ENCODE measurements at places on chromosomes 1 and 21. TPM values are rescaled to one million over a fixed set of nuclear protein-coding genes. Genes with fewer than 3 reads are reported as not detected.
A peak's percentile ranks its signal among the peaks of the same experiment; 100 is the strongest.

GRCh38 chr1:109895720-109896504 lies 14.7 kb upstream of the CSF1 start:
- H3K27me3 ChIP-seq = no peaks in the 10 kb centered on the region
- H3K36me3 ChIP-seq = no peaks in the 10 kb centered on the region

GRCh38 chr1:219566951-219567947 lies 45.7 kb downstream of the ZC3H11B start:
- peak; percentile 87 for DNase-seq
- peaks cover 29% of the 10 kb centered on the region for H3K4me1 ChIP-seq
- no peaks in the 10 kb centered on the region for H3K36me3 ChIP-seq
- H3K27me3 ChIP-seq = no peaks in the 10 kb centered on the region
- peak overlapping the region; percentile 34 for H3K27ac ChIP-seq

DNA sequence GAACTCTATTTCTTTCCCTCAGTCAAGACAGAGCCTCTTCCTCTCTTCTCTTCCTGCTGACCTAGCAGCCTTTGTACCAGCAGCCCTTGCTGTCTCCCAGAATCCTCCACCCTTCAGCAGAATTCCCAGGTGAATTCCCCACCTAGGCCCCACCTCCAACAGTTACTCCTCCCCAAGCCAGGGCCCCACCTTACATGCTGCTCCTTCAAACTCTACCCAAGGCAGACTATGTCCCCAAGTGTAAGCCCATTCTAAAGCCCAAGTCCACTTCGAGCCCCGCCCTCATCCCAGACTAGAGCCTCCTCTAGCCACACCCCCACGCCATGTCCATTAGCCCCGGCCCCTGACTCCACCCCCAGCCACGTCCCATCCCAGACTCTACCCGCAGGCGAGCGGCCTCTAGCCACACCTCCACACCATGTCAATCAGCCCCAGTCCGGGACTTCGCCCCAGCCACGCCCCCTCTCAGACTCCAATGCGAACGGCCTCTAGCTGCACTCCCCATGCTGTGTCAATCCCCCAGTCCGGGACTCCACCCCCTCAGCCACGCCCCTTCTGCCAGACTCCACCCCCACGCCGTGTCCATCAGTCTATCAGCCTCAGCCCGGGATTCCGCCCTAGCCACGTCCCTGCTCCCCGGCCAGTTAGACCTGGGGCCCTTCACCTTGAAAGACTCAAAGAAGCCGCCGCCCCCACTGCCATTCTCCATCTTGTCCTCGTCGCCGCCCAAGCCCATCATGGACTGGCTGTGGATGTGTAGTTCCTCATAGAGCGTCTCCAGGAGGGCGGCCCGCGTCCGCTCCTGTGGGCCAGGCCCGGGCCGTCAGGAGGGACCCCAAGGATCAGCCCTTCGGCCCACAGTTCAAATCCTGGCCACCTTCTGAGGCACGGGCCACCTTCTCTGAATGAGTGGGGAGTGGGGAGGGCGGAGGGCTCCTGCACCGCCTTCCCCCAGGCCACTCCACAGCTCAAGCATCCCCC lies 61.3 kb downstream of the RAP1GAP start:
- H3K4me3 ChIP-seq = no peak overlapping the region
- H3K4me1 ChIP-seq = no peaks in the 10 kb centered on the region
- no peak overlapping the region for H3K27ac ChIP-seq
- H3K27me3 ChIP-seq = no peaks in the 10 kb centered on the region
- peak; percentile 66 for DNase-seq

DNA sequence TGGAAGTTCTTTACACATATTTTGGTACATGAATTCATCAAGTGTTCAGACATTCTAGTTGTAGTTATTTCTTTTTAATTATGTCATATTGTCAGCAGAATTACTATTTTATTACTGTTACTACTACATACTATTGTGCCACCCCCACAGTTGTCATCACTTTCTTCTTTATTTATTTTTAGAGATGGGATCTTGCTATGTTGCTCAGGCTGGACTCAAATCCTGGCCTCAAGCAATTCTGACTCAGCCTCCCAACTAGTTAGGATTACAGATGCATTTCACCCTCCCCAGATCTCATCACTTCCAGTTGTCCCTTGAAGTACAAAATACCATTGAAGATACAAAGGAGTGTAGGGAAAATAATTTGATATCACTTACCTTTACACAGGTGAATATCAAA lies 258.0 kb downstream of the KCTD3 start:
- no peaks in the 10 kb centered on the region for H3K4me1 ChIP-seq
- H3K36me3 ChIP-seq = no peaks in the 10 kb centered on the region
- DNase-seq = no peak
- H3K27ac ChIP-seq = no peak overlapping the region

- H3K4me3 ChIP-seq = no peak overlapping the region
- no peaks in the 10 kb centered on the region for H3K4me1 ChIP-seq
- no peak overlapping the region for H3K27ac ChIP-seq
- no peaks in the 10 kb centered on the region for H3K36me3 ChIP-seq
Observed at GRCh38 chr21:27425574-27425973, 458.7 kb upstream of the ADAMTS5 start.

- H3K36me3 ChIP-seq = no peaks in the 10 kb centered on the region
- no peak overlapping the region for H3K27ac ChIP-seq
- H3K27me3 ChIP-seq = no peaks in the 10 kb centered on the region
Observed at GRCh38 chr1:55257958-55258357, 42.8 kb upstream of the USP24 start.

GRCh38 chr21:32330784-32331311 lies 32.2 kb downstream of the MRAP start:
- no peaks in the 10 kb centered on the region for H3K27me3 ChIP-seq
- no peak overlapping the region for H3K4me3 ChIP-seq
- no peaks in the 10 kb centered on the region for H3K4me1 ChIP-seq
- no peak overlapping the region for H3K27ac ChIP-seq
- DNase-seq = no peak
- peaks cover 83% of the 10 kb centered on the region for H3K36me3 ChIP-seq

- H3K36me3 ChIP-seq = peaks cover 10% of the 10 kb centered on the region
- peak; percentile 16 for DNase-seq
- H3K4me1 ChIP-seq = no peaks in the 10 kb centered on the region
Observed at GRCh38 chr1:150420560-150421265, 56.8 kb downstream of the RPRD2 start.

DNA sequence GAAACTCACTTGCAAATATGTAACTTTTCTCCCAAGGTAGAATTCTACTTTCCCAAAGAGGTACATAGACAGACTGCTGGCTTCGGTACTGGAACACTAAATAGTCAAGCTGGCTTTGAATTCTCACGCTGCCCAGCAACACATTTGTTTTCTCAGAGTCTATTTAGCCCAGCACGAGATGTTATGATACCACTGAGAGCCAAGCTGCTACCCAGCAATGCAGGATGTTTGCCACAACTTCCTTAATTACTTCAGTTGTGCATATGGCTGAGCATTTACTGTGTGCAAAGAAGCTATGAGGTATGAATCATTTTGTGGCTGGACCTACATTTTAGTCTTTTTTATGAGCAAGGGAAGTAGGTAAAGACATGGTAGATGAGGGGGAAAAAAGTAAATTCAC lies 793.2 kb downstream of the PLA2G4A start:
- H3K4me3 ChIP-seq = no peak overlapping the region
- peak; percentile 23 for DNase-seq
- H3K27me3 ChIP-seq = no peaks in the 10 kb centered on the region
- H3K4me1 ChIP-seq = no peaks in the 10 kb centered on the region
- H3K27ac ChIP-seq = no peak overlapping the region

- H3K4me3 ChIP-seq = no peak overlapping the region
- H3K4me1 ChIP-seq = no peaks in the 10 kb centered on the region
- no peaks in the 10 kb centered on the region for H3K36me3 ChIP-seq
- peak; percentile 9 for DNase-seq
- H3K27ac ChIP-seq = no peak overlapping the region
Observed at GRCh38 chr1:34711485-34711884, 43.4 kb upstream of the GJB5 start.

- no peaks in the 10 kb centered on the region for H3K36me3 ChIP-seq
- H3K4me1 ChIP-seq = no peaks in the 10 kb centered on the region
- DNase-seq = no peak
- no peaks in the 10 kb centered on the region for H3K27me3 ChIP-seq
Observed at GRCh38 chr1:54439550-54440223, 33.5 kb upstream of the SSBP3 start.

GRCh38 chr1:182770232-182770631 lies 19.3 kb upstream of the NPL start:
- H3K27ac ChIP-seq = no peak overlapping the region
- no peaks in the 10 kb centered on the region for H3K4me1 ChIP-seq

GRCh38 chr1:164716992-164717703 lies 158.2 kb downstream of the PBX1 start:
- H3K27me3 ChIP-seq = no peaks in the 10 kb centered on the region
- H3K27ac ChIP-seq = peak overlapping the region; percentile 90
- no peaks in the 10 kb centered on the region for H3K36me3 ChIP-seq
- H3K4me3 ChIP-seq = peak overlapping the region; percentile 15

DNA sequence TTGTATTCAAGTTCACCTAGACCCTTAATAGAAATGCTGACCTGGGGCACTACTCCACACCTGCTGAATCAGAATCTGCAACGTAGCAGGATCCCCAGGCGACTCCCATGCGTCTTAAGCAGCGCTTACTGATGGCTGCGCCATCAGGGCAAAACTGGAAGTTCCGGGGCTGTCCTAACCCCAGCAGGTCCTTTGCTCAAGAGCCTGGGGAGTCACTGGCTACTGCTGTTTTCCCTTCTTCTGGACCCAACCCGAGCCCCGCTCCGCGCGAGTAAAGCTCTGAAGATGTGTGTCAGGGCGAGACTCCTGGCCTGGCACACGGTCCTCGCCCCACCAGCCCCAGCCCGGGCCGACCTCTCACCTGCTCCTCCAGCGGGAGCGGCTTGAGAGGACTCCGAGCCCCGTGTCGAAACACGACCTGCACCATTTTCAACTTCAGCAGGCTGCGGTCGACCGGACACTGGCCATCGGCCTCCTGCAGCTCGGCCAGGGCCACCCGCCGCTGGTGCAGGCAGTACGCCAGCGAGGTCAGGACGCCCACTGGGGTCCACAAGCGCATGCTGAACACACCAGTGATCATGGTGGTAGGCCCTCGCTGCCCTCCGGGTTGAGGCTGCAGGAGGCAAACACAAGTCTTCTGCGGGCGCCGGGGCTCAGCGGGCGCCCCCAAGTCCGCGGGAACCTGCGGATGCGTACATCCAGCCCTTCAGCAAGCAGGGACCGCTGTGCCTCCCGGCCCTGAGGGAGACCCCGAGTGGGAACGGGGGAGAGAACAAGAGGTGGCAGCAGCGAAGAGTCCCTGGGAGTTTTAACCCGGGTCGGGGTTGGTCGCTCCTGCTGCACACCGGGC lies 630 bp downstream of the ACP6 start:
- DNase-seq = peak; percentile 83
- H3K4me3 ChIP-seq = peak overlapping the region; percentile 73
- H3K27me3 ChIP-seq = no peaks in the 10 kb centered on the region
- H3K27ac ChIP-seq = peak overlapping the region; percentile 61
- H3K36me3 ChIP-seq = peaks cover 9% of the 10 kb centered on the region

GRCh38 chr1:31248276-31248675 lies 8.6 kb upstream of the NKAIN1 start:
- no peaks in the 10 kb centered on the region for H3K36me3 ChIP-seq
- DNase-seq = no peak
- no peaks in the 10 kb centered on the region for H3K27me3 ChIP-seq
- H3K4me1 ChIP-seq = no peaks in the 10 kb centered on the region

DNA sequence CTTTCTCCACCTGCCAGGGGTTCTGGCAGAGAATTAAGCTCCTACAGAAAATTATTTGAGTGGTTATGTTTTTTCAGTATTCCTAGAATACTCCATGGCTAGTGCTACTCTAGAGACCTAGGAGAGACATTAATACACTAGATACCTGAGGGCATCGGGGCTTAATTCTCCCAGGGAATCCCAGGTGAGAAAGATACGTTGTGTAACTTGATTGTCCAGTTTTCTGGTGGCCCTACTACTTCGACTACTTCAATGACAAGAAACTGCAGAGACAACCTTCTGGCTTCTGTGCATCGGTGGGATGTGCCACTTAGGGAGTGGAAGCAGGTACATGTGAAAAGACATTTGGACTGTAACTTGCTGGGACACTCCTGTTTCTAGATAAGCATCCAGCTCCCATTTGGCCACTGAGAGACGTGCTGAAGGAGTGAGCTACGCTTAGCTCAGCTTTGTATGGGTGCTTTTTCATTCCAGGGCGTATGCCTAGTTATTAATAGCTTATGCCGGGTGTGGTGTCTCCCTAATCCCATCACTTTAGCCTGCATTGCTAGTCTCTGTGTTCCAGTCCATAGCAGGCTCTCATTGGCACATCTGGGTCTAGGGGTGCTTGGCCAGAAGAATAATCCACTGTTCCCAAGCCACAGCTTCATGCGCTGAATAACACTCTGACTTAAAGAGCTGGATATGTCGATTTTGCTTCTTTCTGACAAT lies 300.7 kb downstream of the SIPA1L2 start:
- H3K27ac ChIP-seq = no peak overlapping the region
- no peaks in the 10 kb centered on the region for H3K36me3 ChIP-seq
- no peak overlapping the region for H3K4me3 ChIP-seq
- DNase-seq = no peak
- no peaks in the 10 kb centered on the region for H3K4me1 ChIP-seq

DNA sequence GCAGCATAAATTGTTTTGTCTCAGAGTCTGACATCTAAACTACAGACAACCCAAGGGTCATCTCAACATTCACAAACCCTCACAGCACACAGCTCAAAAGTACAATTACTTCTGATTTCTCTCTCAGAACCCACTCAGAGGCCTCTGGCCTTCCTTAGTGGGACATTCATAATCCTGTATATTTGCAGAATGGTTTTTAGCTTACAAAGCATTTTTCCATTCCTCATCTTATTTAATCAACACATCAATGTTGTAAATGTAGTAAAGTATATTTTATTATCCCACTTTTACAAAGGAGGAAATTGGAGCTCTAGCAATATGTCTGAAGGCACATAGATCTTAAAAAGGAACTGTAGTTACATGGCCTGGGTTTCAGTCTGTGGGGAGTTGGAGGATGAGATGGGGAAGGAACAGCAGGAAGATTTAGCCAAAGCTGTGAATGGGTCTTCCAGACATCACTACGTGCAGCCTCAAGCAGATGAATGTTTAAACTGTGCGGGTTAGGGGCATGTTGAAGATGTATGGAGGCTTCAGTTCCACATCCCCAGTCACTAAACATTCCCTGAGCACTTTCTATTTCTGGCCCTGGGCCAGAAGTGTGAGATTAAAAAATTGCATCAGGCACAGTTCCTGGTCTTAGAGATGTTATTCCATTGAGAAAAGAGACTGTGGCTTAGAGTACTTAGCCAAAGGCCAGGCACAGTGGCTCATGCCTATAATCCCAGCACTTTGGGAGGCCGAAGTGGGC lies 13.3 kb downstream of the AKNAD1 start:
- no peak overlapping the region for H3K4me3 ChIP-seq
- DNase-seq = no peak
- no peaks in the 10 kb centered on the region for H3K4me1 ChIP-seq
- H3K27ac ChIP-seq = no peak overlapping the region
- H3K36me3 ChIP-seq = no peaks in the 10 kb centered on the region
- H3K27me3 ChIP-seq = no peaks in the 10 kb centered on the region

- H3K4me3 ChIP-seq = no peak overlapping the region
- peaks cover 13% of the 10 kb centered on the region for H3K4me1 ChIP-seq
- no peaks in the 10 kb centered on the region for H3K27me3 ChIP-seq
- no peak overlapping the region for H3K27ac ChIP-seq
- H3K36me3 ChIP-seq = no peaks in the 10 kb centered on the region
Observed at GRCh38 chr1:117623698-117624097, 17.9 kb downstream of the TENT5C start.

The WNT2B gene
- 0.46 TPM for total RNA-seq

The CLCA4 gene
- total RNA-seq = not detected

The C1orf185 gene
- total RNA-seq = not detected

The DMBX1 gene
- 2.4 TPM for total RNA-seq

The KRTAP19-4 gene
- not detected for total RNA-seq

The LCE6A gene
- not detected for total RNA-seq

The BEND5 gene
- 3.1 TPM for total RNA-seq

The HAO2 gene
- total RNA-seq = not detected

The DNAJC6 gene
- total RNA-seq = 3.0 TPM

The RUNX3 gene
- 3.7 TPM for total RNA-seq

The ATP6V1G3 gene
- total RNA-seq = not detected

All from PC-3 (cell line).